ENCODE measurements at places on chromosomes 6 and 20.

GRCh38 chr6:16438718-16439591 lies 200.6 kb downstream of the GMPR start:
- DNase-seq, result no peak

DNA sequence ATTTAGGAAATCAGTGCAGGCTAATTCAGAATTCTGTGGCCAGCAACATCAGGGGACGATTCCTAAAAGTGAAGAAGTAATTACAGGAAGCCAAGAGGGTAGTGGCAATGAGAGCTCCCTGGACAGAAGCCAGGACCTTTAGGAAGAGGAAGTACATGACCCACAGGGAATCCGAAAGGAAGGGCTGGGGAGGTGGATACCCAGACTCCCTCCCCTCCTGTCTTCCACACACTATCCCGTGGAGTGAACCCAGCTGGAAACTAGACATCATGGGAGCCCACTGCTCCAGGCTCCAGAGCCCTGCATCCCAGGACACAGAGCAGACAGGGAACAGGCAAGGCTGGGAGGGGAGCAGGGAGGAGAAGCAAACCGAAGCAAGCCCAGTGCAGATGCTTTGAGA lies 83.0 kb downstream of the SNX5 start:
- no peak for DNase-seq

- no peak for DNase-seq
Measured at GRCh38 chr6:147392917-147393625, 115.4 kb upstream of the SAMD5 start.

DNA sequence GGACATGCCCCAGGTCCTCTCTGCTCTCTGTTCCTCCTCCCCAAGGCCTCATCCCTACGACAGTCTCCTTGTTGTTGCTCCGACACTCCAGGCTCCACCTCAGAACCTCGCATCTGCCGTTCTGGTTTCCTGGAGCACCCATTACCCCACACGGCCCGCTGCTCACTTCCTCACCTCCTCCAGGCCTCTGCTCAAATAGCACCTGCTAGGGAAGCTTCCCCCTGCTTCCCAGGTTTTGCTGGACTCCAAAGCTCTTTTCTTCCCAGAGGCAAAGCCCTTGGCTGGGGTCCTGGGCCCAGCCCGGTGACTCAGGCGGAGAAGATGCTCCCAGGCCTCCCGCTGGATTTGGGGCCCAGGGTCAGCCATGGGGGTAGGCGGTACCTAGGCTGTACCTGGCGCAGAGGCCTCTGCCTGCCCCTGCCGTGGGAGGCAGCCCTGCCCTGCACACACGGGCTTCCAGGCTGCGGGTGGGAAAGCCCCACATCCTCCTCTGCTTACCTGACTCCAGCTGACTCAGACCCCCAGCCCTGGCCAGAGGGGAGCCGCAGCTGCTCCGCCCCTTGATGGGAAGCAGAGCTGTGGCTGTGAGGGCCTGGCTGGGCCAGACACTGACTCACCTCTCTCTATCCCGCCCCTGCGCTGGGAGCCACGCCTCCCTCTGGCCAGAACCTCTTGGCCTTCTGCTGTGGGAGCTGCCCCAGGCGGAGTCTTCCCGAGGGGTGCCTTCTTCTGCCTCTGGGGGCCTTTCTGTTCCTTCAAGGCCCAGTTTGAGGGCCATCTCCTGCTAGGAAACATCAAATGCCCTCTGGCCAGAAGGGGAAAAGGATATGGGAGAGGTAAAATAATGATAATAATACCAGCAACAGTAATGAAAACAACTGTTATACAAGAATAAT lies 130.5 kb downstream of the CEBPB start:
- DNase-seq, result no peak

DNA sequence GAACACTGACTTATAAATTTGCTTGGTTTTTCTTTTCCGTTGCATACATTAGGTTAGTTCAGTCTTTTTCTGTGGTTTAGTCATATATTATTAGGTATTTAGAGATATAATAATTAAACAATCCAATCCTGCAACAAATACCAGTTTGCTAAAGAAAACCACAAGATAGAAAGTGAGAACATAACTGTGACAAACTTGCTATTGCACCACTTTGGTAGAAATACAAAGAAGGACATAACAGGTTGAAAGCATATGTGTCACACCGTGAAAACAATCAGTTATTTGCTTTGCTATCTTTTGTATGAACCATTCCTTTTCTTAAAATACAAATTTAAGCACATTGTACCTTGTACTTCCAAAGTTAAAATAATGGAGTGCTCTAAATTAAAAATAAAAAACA lies 42.0 kb upstream of the KCNQ5 start:
- no peak for DNase-seq

GRCh38 chr20:58538752-58539151 lies 23.6 kb upstream of the APCDD1L start:
- no peak for DNase-seq

GRCh38 chr20:10603971-10604864 lies 69.6 kb downstream of the JAG1 start:
- DNase-seq, result no peak

DNA sequence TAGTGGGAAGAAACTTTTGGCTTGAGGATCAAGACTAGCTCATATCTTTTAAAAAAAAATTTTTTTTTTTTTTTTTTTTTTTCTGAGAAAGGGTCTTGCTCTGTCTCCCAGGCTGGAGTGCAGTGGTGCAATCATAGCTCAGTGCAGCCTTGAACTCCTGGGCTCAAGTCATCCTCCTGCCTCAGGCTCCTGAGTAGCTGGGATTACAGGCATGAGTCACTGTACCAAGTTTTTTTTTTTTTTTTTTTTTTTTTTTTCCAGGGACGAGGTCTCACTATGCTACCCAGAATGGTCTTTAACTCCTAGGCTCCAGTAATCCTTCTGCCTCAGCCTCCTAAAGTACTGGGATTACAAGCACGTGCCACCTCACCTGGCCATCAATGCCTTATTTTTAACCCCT lies 27.9 kb downstream of the GCLC start:
- no peak for DNase-seq

GRCh38 chr6:158808941-158809678 lies 10.1 kb downstream of the EZR start:
- no peak for DNase-seq

GRCh38 chr6:16817594-16817993 lies 56.3 kb upstream of the ATXN1 start:
- no peak for DNase-seq

GRCh38 chr20:42179768-42180167 lies 561.6 kb upstream of the CHD6 start:
- no peak for DNase-seq

GRCh38 chr6:158379336-158379735 lies 67.1 kb downstream of the TULP4 start:
- no peak for DNase-seq

GRCh38 chr20:1934156-1934555 lies 38.9 kb downstream of the SIRPA start:
- DNase-seq, result no peak

GRCh38 chr20:21684671-21685070 lies 20.8 kb upstream of the PAX1 start:
- DNase-seq, result no peak

DNA sequence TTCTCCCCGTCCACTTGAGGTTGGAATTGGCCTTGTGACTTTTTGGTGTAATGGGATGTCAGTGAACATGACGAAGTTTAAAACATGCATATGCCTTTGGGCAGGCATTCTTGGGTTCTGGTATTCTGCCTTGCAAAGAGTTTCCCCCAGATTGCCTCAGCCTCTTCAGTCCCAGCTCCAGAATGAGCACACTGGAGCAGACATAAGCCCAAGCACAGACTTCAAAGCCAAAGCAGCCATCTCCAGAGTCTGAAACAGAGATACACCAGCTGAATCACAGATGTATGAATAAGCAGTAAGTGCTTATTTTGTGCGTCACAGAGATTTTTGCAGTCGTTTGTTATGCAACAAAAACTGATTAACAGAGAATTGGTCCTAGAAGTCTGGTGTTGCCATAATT lies 546.0 kb downstream of the FRK start:
- DNase-seq, result no peak

- DNase-seq, result no peak
Measured at GRCh38 chr6:169849396-169849795, 98.0 kb downstream of the ERMARD start.

DNA sequence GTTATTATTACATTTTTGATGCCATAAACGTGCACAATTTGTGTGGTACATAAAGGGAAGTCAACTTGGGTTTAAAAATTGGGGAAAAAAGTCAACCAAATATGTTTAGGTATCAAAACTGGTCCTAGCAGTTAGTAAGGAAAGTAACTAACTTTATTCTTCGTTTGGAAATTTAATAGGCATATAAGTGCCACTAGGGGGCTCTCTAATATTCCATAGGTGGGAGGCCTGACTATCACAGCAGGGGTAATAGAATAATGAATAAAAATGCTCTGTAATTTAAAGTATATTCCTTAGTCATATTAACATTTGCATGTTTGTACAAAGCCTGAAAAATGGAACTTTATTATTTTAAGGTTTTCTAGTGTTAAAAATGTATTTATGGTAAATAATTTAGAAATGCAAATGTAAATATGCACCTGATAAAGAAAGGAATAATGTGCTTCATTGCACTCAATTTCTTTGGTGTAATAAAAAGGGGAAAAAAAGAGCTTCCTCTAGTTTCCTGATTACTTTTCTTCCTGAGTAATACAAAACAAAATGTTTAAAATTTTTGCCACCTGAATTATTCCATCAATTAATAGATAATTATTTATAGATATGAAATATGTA lies 125.7 kb upstream of the HDAC2 start:
- DNase-seq, result no peak

DNA sequence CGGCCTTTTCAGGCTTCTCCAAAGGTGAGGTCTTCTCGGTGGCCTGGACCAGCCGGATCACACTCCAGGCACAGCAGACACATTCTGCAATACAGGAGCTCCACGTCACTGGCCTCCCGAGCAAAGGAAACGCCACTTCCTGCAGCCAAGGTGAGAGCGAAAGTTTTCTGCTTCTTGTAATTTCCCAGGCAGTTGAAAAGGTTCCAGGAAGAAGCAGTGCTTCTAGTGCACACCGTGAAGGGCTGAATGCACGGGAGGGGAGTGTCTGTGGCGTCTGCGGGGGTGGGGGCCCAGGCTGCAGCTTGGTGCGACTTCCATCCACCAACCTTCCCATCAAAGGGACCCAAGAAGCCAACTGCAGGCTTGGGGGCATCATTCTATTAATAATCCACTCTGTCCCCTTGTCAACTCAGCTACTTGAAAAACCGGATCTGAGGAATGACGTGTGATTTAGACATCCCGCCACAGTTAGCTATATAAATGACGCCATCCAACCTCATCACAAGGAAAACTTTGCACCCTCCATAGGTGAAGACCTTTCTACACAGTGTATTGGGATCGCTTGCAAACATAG lies 61.1 kb downstream of the NFATC2 start:
- peak; percentile 22 for DNase-seq

GRCh38 chr6:5068153-5068751 lies 16.9 kb upstream of the PPP1R3G start:
- no peak for DNase-seq

DNA sequence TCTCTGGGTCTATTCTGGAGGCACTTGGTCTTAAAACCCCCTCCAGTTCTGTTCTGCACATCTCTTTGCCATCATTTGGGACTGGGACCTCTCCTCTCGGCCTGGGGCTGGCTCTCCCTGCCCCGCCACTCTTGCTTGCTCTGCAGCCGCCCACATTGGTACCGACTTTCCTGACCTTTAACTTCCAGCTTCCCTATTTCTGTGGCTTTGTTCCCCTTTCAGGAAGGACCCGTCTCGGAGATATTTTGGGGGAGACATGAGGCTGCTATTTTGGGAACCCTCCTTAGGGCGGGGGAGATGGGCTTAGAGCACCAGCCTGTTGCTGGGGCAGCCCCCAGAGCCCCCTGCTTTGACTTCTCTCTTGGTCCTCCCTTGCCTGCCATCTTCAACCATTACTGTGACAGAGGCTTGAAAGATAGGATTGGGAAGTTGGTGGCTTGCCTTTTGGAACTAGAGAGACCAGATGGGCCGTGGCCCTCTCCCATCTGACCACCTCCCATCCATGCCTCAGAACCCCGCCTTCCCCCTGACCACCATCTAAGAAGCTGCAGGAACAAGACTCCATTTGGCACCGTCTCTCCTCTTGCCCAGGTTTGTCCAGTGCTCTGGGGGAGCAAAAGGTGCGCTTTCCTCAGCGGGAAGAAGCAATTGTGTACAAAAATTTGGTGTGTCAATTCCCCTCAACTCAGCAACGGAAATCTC lies 914 bp downstream of the TREM2 start:
- DNase-seq, result no peak
